ENCODE measurements at places on chromosomes 7 and 10.
A peak's percentile ranks its signal among the peaks of the same experiment; 100 is the strongest.

DNA sequence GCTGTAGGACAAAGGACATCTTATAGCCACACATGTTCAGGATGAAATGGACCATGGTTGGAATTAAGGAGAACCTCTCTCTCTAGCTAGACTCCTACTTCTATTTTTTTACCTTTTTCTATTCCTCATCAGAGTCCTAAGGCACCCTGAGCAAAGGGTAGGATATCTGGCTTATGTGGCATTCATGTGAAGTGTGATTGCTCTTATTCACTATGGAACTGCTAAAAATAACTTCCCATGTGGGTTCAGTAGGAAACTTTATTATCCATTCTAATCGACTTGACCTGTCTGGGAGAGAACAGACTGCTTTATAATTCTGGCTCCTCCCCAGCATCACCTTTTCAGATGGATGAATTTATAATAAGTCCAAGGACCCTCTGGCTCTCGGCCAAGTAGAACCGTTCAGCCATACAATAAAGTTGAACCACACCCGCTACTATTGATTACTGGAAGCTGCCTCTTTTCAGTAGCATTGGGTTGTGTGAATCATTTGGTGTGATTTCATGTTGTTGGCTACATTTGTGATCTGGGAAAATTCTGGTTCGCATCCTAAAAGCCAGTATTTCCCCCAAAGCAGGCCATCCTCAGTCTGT lies 117.5 kb downstream of the NRF1 start:
- no peak for DNase-seq

- peak; percentile 17 for DNase-seq
These were observed 818.3 kb downstream of the MAGI2 start for GRCh38 chr7:78635026-78635793.

DNA sequence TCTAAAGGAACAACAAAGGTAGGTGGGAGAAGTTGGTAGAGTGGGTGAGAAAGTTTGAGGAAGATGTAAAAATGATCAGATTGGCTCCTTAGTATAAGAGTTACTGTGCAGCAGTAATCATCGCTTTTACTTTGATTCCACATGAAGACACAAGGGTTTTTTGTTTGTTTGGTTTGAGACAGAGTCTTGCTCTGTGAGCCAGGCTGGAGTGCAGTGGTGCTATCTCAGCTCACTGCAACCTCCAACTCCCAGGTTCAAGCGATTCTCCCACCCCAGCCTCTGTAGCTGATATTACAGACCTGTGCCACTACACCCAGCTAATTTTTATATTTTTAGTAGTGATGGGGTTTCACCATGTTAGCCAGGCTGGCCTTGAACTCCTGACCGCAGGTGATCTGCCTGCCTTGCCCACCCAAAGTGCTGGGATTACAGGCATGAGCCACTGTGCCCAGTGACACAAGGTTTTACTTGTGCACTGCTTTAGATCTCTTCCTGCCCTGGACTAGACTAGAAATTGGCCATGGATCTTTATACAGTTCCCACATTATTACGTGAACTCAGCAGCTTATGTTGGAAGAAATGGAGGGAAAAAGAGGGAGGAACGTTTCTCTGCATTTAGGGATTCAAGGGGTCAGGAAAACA lies 10.7 kb downstream of the LUC7L2 start:
- no peak for DNase-seq

GRCh38 chr7:20216406-20217036 lies 663 bp downstream of the MACC1 start:
- DNase-seq = no peak
